ENCODE measurements at places on chromosomes 3 and 15. TPM values are rescaled to one million over a fixed set of nuclear protein-coding genes. Genes with fewer than 3 reads are reported as not detected.

The PRSS50 gene
- not detected for total RNA-seq

The OXTR gene
- 0.71 TPM for total RNA-seq

DNA sequence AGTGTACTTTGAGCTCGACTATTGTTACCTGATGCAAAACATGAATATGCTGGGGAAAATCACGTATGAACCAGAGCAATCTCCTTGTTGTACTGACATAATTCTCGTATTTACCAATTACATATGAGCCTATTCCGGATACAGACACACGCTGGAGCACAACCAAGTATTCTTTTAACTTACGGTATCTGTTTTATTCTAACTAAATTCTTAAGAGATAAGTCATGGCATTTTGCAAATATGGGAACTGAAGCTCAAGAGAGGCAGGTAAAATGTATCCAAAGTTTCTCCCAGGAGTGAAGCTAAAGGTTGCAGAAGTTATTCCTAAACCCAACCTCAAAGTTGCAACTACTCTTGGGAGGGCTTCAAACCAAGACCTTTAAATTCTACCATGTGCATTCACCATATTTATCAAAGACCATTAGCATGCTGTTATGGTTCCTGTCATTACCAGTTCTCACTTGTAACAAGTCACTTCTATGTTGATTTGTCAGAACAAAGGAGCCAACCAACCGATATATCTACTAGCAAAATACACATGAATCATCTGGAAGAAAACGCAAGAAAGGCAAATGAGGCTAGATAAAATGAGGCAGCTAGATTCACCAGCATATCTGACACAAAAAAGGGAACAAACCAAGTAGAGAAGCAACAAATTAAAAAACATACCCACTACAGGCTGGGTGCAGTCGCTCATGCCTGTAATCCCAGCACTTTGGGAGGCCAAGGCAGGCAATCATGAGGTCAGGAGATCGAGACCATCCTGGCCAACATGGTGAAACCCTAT is 17.8 kb downstream of the TBL1XR1 start:
- H3K4me1 ChIP-seq: peaks cover 39% of the 10 kb centered on the region
- no peak overlapping the region for H3K4me3 ChIP-seq
- H3K27ac ChIP-seq: no peak overlapping the region

- no peaks in the 10 kb centered on the region for H3K27me3 ChIP-seq
- peaks cover 41% of the 10 kb centered on the region for H3K4me1 ChIP-seq
- DNase-seq: no peak
- peaks cover 25% of the 10 kb centered on the region for H3K36me3 ChIP-seq
- H3K27ac ChIP-seq: peak overlapping the region; percentile 98
- H3K4me3 ChIP-seq: peak overlapping the region; percentile 88
Observed at GRCh38 chr15:68278595-68279405, 1.3 kb downstream of the FEM1B start.

GRCh38 chr3:128807186-128807830 is 72.1 kb upstream of the ACAD9 start:
- peaks cover 38% of the 10 kb centered on the region for H3K4me1 ChIP-seq
- no peak for DNase-seq
- peaks cover 62% of the 10 kb centered on the region for H3K36me3 ChIP-seq
- H3K27me3 ChIP-seq: no peaks in the 10 kb centered on the region
- no peak overlapping the region for H3K4me3 ChIP-seq
- no peak overlapping the region for H3K27ac ChIP-seq

GRCh38 chr15:68783226-68784058 is 37.3 kb downstream of the ANP32A start:
- H3K4me1 ChIP-seq: peaks cover 58% of the 10 kb centered on the region
- peak overlapping the region; percentile 75 for H3K27ac ChIP-seq
- peaks cover 64% of the 10 kb centered on the region for H3K36me3 ChIP-seq
- no peak overlapping the region for H3K4me3 ChIP-seq

GRCh38 chr3:169454823-169455222 is 208.7 kb downstream of the MECOM start:
- H3K27me3 ChIP-seq: no peaks in the 10 kb centered on the region
- no peaks in the 10 kb centered on the region for H3K36me3 ChIP-seq
- H3K4me3 ChIP-seq: no peak overlapping the region
- H3K4me1 ChIP-seq: no peaks in the 10 kb centered on the region

DNA sequence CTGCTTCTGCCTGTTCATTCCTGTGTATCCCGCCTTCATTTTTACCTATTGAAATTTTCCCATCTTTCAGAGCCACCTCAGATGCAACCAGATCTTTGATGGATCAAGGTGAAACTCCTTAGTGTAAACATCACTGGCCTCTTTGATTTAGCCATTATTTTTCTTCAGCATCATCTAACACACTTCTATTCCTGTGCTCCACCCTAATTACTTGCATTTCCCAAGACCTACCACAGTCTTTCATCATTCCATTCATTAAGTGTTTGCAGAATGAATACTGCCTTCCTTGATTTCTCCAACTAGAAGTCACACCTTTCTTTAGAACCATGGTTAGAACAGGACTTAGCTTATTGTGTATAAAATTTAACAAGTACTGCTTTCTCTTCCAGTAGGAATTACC is 55.5 kb upstream of the SKIL start:
- H3K27ac ChIP-seq: no peak overlapping the region
- H3K4me3 ChIP-seq: no peak overlapping the region

- peak overlapping the region; percentile 83 for H3K27ac ChIP-seq
- peaks cover 71% of the 10 kb centered on the region for H3K36me3 ChIP-seq
- DNase-seq: peak; percentile 32
Observed at GRCh38 chr3:69095636-69096035, 10.9 kb downstream of the ARL6IP5 start.

- no peak within 1 kb of the TSS for H3K27ac ChIP-seq
- no peak within 1 kb of the TSS for H3K4me3 ChIP-seq
- H3K4me1 ChIP-seq: no peaks in the 10 kb centered on the region
Observed at GRCh38 chr3:191461113-191461595, at the start of gene PYDC2. Gene PYDC2 (plus strand): TSS chr3:191461163. CDS start chr3:191461163, 0 bp downstream.

DNA sequence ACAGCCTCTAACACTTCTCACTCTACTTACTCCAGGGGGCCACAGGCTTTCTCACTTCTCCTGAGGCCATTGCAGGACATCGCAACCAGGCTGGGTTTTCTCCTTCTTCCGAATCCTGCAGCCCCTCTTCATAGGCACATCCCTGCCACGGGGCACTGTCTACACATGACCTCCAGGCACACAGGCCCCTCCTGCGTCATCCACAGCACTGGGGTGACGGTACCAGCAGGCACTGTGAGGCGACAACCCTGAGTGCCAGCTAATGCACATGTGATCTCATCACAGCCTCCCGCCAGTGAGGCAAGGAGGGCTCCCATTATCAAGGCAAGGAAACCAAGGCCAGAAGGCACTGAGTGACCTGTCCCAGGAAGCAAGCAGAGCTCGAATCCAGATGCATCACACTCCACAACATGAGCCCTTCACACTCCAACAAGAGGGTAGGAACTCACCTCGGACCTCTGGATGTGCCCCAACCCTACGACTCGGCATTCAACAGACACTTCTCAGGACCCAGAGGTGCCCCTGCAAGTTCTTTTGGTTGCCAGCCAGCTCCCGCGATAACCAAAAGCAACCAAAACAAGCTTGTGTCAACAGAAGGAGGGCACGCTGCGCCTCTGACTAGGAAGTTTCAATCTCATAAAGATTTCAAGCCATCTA is 16.7 kb downstream of the FAM174B start:
- no peaks in the 10 kb centered on the region for H3K4me1 ChIP-seq
- peaks cover 2% of the 10 kb centered on the region for H3K27me3 ChIP-seq
- DNase-seq: no peak
- H3K4me3 ChIP-seq: no peak overlapping the region
- no peaks in the 10 kb centered on the region for H3K36me3 ChIP-seq
- H3K27ac ChIP-seq: no peak overlapping the region

- H3K27ac ChIP-seq: no peak overlapping the region
- no peak overlapping the region for H3K4me3 ChIP-seq
- peaks cover 19% of the 10 kb centered on the region for H3K4me1 ChIP-seq
- no peak for DNase-seq
- no peaks in the 10 kb centered on the region for H3K27me3 ChIP-seq
Observed at GRCh38 chr3:197520311-197521276, 35.2 kb downstream of the BDH1 start.
